ENCODE measurements at places on chromosomes 5 and 9. TPM values are rescaled to one million over a fixed set of nuclear protein-coding genes. Genes with fewer than 3 reads are reported as not detected.

DNA sequence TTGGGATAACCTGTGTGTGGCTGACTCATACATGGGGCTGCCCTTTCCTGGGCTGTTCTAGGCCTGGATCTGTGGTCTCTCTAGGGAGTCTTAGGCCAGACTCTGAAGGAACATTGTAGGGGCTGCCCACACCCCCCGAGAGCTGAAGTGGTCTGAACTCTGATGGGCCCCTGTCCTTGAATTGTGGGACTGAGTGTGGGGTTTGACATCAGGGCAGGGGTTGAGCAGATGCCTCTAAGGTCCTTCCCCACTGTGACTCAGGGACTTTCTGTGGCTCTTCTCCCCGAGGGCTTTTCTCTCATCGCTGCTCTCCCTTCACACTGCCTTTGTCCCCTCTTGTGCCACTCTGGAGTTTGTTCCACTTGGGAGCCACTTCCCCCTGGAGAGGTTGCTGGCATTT lies 215.0 kb downstream of the MELK start:
- H3K27me3 ChIP-seq = peaks cover 45% of the 10 kb centered on the region
- no peaks in the 10 kb centered on the region for H3K4me1 ChIP-seq
- DNase-seq = no peak
- H3K36me3 ChIP-seq = no peaks in the 10 kb centered on the region
- H3K4me3 ChIP-seq = no peak overlapping the region

DNA sequence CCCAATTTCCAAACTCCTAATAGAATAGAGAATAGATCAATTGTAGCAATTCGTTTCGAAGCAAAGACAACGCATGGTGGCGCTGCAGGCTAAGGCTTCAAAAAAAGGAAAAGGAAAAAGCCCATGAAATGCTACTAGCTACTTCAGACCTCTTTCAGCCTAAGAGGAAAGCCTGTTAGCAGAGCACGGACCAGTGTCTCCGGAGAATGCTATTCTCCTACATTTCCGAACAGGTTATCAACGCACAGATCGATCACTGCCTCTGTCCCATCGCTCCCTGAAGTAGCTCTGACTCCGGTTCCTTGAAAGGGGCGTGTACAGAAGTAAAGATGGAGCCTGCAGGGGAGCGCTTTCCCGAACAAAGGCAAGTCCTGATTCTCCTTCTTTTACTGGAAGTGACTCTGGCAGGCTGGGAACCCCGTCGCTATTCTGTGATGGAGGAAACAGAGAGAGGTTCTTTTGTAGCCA lies at the start of gene PCDHB15:
Gene PCDHB15, plus strand, starts transcription at position 146 of the 468 bp plus-strand sequence. Its CDS starts 184 bp downstream, at position 330.
- H3K27ac ChIP-seq = no peak within 1 kb of the TSS
- no peaks in the 10 kb centered on the region for H3K27me3 ChIP-seq
- no peak for DNase-seq
- H3K4me3 ChIP-seq = no peak within 1 kb of the TSS
- H3K4me1 ChIP-seq = no peaks in the 10 kb centered on the region
- peaks cover 41% of the 10 kb centered on the region for H3K36me3 ChIP-seq

DNA sequence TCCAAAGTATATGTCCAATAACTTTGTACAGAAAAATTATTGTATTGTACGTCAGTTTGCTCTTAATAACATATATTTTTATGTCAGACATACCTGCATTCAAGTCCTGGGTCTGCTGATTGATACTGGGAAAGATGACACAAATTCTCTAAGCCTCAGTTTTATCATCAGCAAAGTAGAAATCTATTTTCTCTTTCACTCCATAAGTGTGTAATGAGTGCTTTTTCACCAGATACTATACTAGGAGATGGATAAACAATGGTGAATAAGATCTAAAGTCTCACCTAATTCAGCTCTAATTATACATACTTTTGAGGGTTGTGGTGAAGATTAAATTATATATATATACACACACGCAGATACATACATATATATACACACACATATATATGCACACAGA lies 12.3 kb downstream of the PPP2R2B start:
- no peak overlapping the region for H3K27ac ChIP-seq
- DNase-seq = no peak
- no peaks in the 10 kb centered on the region for H3K27me3 ChIP-seq

DNA sequence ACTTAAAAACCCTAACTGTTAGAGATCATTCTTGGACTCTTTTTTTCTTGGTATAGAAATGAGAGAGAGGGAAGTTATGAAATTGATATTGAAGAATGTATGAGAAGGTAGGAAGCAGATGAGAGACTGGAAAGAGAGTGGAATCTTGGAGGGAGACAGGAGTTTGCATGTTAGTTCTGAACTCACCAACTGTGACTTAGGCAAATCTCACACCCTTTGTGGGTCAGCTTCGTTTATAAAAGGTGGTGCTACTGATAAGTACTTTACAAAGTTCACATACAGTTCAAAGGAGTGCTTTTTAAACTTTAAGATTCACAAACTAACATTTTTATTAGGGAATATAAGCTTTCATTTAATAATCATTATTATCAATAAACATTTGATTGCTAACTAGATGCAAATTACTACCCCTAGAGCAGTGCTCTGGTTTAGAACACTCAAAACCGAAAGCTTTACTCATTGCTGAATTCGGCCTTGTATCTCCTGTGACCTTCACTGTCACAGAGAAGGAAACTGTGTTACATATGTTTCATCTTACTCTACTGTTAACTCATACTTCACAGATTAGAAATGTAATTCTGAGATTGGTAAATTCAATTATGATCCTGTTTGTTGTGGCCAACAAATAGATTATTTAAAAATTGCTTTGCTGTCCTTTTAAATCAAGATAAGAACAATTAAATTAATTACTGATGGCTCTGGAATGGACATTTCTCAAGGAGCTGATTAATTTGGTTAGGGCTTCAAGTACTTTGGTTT lies 143.2 kb downstream of the RMI1 start:
- H3K36me3 ChIP-seq = no peaks in the 10 kb centered on the region
- H3K27ac ChIP-seq = no peak overlapping the region
- no peak overlapping the region for H3K4me3 ChIP-seq
- no peak for DNase-seq
- no peaks in the 10 kb centered on the region for H3K4me1 ChIP-seq

DNA sequence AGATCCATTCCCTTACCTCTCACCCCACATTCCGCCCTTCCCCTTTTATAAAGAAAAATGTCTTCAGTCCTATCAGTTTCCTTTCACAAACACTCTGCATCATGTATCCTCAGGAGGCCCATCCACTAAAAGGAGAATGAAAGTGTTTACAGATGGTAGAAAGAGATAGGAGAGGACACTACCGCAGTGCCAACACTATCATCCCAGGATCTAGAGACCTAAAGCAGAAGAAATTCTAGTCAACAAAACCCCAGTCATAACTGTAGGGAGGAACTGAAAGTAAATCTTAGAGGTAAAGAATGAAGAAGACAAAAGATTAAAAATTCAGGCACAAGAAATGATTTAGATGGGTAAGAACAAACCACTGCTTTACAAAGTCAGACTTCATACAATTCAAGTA lies 114.1 kb downstream of the MLLT3 start:
- no peak overlapping the region for H3K4me3 ChIP-seq
- no peaks in the 10 kb centered on the region for H3K36me3 ChIP-seq
- H3K27ac ChIP-seq = no peak overlapping the region
- no peak for DNase-seq
- no peaks in the 10 kb centered on the region for H3K27me3 ChIP-seq

DNA sequence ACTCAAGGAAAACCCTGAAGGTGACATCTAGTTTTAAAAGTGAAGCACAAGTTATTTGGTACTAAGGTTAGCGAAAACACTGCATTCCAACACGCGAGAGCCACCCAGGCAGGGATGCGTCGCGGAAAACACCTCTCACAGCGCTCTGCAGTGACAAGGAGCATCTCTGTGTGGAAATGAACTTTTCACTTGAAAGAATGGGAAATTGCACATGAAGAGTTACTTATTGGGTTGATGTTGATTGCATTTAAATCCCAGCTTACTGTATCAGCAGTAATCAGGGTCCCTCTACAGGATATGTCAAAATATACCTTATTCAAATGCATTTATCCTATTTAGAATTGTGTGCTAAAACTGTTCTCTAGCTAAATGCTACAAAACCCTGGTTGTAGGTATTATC lies 144.4 kb downstream of the BNC2 start:
- H3K27ac ChIP-seq = no peak overlapping the region
- no peak overlapping the region for H3K4me3 ChIP-seq
- DNase-seq = no peak

GRCh38 chr9:107782381-107782780 lies 292.8 kb upstream of the KLF4 start:
- H3K4me1 ChIP-seq = peaks cover 5% of the 10 kb centered on the region
- no peak for DNase-seq
- H3K27me3 ChIP-seq = no peaks in the 10 kb centered on the region
- H3K36me3 ChIP-seq = no peaks in the 10 kb centered on the region

LHX6 gene
- not detected for total RNA-seq

CD14 gene
- total RNA-seq = 0.92 TPM

RNF44 gene
- 58.1 TPM for total RNA-seq

Measured in natural killer cell treated with Interleukin-12 subunit alpha and Interleukin-12 subunit beta and Interleukin-15 and Interleukin-18, amount 100 ng/mL, for 72 hours (primary cell).